Activated CD8-positive, alpha-beta T cell treated with anti-CD3 and anti-CD28 coated beads for 36 hours (primary cell): ENCODE measurements at places on chromosomes 13 and 19. TPM values are rescaled to one million over a fixed set of nuclear protein-coding genes. Genes with fewer than 3 reads are reported as not detected.

- no peak for DNase-seq
These were observed 1.3 kb downstream of the ERFL start for GRCh38 chr19:41926763-41927496.

- no peak for DNase-seq
These were observed 47.5 kb downstream of the COLGALT1 start for GRCh38 chr19:17602872-17603510.

DNA sequence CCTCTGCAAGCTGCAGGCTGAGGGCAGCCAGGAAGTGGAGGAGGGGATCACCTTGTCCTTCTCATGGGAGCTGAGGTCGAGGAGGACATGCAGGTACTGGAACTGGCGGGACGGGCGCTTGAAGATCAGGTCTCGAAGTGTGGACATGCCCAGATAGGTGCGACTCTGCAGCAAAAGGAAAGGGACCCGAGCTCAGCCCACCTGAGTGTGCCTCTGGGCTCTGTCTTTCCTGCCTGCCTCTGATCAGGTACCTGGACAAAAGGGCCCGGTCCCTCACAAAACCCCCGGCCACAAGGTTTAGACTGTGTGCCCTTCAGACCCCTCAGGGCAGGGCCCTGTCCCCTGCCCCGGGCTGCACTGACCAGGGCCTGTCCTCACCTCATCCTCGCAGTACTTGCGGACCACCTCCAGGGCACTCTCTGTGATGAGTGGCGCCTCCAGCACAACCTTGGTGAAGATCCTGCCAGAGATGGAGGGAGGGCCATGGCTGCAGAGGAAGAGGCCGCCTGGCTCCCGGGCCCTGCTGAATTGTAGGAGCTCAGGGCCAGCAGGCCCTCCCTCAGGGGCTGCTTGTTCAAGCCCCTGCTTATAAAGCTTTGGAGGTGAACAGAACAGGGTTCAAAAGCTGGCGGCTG, 12.5 kb upstream of the RSPH6A start:
- no peak for DNase-seq

SMIM44 gene
- not detected for total RNA-seq

CEACAM1 gene
- 5.2 TPM for total RNA-seq

DNA sequence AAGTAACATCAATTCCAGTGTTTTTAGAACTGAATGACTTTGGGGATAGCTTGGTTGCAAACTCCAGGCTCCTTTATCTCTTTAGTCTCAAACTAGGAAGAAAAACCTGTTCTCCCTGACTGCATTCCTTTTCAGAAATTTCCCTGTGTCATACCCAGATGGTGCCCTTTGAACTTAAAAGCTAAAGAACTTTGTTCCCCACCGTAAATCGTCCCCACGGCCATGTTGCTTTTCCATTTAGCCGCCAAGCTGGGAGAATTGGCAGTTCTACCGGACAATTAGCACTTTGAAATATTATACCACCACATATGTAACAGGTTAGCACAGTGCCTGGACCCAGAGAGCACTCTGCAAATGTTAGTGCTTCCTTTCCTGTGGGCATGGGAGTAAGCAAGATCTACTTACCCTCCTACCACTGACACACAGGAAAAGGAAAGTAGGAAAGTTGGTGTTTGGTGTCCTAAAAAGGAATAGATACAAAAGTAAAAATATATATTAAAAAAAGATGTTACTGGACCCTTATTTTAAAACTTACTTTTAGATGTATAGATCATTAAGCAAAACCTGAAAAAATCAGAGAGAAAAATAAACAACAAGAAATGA, 191.9 kb upstream of the MIR17HG start:
- DNase-seq = no peak

GRCh38 chr19:39021063-39021462, 11.3 kb downstream of the FBXO27 start:
- DNase-seq = no peak
